ENCODE measurements at places on chromosomes 1 and 21.

- no peak for DNase-seq
These were observed 46.5 kb upstream of the LRRN2 start for GRCh38 chr1:204731985-204732575.

DNA sequence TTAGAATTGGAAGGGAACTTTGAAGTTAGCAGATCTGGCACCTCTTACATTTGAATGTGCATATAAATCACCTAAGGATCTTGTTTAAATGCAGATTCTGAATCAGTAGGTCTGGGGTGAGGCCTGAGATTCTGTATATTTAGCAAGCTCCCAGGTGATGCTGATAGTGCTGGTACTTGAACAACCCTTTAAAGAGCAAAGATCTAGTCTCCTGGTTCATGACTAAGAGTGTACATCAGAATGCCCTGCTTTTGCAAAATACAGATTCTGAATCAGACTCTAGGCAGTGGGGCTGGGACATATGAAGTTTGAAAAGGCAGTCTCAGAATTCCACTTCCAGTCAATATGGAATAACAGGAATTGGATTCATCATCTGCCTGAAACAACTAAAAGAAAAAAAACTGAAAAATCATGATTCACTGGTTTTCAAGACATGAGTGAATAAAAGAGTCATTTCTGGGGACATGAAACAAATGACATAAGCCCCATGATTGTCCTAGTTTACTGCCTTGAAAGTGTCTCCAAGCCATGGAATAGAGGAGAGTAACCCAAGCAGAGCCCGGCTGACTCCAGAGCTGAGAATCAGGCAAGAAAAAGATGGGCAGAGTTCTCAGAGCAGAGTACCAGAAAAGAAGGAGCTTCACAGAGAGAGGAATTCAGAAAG is 149.6 kb upstream of the SGIP1 start:
- DNase-seq: no peak

GRCh38 chr1:180042988-180043622 is 88.5 kb downstream of the CEP350 start:
- DNase-seq: no peak

DNA sequence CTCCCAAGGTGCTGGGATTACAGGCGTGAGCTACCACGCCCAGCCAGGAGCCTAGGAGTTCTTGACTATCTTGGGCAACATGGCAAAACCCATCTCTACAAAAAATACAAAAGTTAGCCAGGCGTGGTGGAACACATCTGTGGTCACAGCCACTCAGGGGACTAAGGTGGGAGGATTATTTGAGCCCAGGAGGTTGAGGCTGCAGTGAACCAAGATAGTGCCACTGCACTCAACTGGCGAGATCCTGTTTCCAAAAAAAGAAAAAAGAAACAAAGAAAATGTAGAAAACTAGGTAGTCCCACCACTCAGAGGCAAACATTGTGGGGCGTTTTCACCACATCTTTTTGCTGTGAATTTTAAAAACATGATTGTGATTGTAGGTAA is 141.3 kb downstream of the ZZZ3 start:
- DNase-seq: no peak

DNA sequence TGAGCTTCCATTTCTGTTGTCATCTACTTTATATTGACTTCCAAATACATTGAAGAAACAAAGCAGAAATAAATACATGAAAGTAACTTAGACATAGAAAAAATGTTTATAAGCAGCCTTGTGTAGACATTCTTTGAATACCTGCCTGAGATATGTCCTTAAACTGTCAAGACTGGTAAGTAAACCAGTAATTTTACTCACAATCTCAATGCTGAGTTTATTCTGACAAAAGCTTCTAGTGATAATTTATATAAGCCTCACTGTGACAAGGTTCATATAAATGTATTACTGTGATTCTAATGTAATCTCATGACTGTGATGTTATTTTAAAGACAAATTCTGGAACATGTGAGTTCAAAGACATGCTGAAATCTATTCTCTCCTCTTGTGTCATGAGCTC is 516.7 kb upstream of the B3GALT2 start:
- no peak for DNase-seq

DNA sequence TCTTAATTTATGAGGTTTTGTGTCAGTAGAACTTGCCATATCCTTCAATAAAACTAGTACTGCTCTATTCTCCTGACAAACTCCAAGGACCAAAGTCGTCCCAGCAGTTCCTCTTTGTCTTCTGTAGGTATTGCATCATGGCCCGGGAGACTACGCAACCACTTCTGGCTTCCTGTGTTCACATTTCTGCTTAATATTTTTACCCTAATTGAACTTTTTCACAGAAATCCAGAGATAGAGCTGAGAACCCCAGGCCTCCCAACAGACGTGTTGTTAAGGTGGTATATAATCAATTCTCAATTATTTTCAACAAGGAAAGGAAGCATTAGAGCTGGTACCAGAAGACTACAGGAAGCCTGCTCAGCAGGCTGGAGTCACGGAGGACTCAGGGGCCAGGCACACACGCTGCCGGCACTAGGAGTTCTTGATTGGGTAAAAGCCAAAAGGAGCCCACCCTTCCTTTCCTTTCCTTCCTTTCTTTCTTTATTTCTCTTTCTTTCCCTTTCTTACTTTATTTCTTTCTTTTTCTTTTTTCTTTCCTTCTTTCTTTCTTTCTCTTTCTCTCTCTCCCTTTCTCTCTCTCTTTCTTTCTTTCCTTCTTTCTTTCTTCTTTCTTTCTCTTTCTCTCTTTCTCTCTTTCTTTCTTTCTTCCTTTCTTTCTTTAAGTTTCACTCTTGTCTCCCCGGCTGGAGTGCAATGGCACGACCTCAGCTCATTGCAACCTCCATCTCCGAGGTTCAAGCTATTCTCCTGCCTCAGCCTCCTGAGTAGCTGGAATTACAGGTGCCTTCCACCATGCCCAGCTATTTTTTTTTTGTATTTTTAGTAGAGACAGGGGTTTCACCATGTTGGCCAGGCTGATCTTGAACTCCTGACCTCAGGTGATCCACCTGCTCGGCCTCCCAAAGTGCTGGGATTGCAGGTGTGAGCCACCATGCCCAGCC is 173.7 kb downstream of the ZBTB18 start:
- DNase-seq: no peak

DNA sequence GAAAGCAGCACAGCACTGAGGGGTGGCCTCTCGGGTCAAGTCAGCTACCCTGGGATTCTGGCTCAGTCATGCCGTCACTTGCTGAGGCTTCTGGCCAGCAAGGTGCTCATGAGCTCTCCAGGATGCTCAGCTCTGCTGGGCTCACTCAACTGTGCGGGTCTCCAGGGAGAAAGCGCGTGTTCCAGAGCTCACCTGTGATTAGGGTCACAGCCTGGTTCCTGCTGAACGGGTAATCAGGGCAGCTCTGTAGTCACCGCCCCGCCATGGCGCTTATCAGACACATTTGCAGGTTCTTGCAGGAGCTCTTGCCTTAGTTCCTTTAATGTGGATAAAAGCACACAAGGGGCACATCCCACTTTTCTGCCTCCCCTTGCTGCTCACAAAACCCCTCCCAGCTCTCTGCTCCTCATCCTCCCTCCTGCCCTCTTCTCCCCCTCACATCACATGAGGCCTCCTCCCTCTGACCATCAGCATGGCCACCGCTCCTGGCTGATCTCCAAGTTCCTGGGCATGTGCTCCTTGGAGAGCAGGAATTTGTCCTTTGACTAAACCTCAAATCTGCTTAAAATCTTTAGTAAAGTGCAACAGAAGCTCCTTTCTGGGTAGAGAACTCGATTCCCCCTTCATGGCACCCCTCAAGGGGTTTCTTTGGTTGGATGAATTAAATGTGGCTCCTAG is 2.0 kb downstream of the PCP4 start:
- no peak for DNase-seq

DNA sequence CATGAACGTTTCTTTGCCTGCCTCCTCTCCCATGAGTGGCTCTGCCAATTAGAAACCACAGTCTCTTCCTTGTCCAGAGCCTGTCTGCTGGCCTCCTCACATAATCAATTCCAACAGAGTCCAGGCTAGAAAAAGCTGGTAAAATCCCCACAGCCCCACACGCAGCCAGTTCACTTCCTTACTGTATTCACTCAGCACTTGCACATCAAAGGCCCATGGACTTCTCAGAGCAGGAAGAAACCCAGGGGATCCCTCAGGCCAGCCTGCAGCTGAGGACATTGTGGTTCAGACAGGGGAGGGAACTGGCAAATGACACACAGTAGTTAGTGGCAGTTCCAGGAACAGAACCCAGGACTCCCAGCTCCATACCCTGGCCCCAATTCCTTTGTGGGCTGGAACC is 171.6 kb upstream of the EDN2 start:
- no peak for DNase-seq
